ENCODE measurements at places on chromosomes 11 and 22.

- peak; percentile 75 for DNase-seq
These were observed 26.2 kb upstream of the ME3 start for GRCh38 chr11:86698639-86699038.

- DNase-seq: no peak
These were observed 406.5 kb upstream of the CCDC90B start for GRCh38 chr11:83692675-83693074.

GRCh38 chr22:20420157-20420842 is 17.3 kb downstream of the SCARF2 start:
- no peak for DNase-seq

- DNase-seq: no peak
These were observed 50.8 kb upstream of the ELF5 start for GRCh38 chr11:34564406-34564805.

- peak; percentile 71 for DNase-seq
These were observed 53.0 kb downstream of the SIK3 start for GRCh38 chr11:117045196-117045595.

DNA sequence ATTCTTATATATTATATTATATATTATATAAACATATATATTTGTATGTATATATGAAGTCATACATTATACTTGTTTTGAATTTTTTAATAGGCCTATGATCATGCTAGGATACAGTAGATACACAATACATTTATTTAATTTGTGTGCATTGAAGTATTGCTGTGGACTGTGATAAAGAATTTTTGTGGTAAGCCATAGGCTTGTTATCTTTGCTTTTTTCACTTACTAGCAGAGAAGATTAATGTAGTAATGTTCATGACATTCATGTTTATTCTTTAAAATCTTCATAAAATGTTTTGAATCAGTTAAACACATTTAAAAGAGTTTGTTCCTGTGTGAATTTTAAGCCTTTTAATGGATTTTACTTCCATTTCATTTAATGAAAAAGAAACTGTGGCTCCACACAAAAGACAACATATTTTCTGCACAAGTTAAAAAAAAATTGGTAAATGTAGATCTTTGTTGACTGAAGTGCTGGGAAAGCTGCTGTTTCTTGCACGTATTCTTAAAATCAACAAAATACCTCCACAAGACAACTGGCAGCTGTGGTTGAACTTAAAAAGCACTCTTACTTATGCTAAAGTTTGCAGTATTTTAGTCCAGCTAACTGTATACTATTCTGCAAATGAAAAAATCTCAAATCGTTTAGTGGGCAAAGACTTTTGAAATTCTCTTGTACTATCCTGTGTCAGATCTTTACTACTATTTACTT is 156.2 kb downstream of the TMEM135 start:
- no peak for DNase-seq

DNA sequence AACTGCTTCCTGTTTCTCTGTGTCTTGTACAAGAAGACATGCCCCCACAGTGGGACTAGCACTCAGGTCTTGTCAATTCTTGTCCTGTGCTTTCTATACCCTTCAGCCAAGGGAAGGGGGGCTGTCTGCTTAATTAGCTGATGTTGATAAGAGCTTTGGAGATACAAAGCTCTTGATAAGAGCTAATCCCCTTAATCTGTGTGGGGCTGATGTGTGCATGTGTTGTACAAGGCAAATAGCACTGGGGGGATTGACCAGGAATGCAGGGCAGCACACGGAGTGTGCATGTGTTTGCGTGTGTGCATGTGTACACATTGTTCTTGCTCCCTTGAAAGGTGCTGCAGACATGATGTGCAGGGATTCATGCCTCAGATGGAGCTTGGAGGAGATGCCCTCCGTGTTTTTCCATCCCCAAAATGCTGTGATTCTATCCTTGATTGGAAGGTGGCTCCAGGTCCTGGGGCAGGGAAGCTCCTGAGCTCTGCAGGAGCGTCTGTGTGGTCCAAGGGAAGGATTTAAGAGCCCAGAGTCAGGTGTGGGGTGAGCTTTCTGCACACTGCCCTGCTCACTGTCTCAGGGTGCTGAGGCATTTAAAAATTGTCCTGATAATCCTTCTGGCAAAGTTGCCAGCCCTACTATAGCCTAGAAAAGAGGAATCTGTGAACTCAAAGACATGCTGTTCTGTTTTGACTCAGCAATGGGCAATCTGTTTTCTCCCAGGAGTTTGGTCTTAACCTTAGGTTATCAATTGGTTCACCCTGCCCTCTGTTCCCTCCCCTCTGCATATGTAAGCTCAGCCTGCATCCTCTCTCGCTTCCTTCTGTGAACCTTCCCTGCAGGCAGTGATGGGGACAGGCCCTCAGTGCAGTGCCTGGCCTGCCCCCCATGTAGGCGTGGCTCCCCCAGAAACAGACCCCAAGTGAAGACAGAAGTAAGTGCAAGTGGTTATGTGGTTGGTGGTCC is 102.0 kb downstream of the GRIK4 start:
- no peak for DNase-seq

DNA sequence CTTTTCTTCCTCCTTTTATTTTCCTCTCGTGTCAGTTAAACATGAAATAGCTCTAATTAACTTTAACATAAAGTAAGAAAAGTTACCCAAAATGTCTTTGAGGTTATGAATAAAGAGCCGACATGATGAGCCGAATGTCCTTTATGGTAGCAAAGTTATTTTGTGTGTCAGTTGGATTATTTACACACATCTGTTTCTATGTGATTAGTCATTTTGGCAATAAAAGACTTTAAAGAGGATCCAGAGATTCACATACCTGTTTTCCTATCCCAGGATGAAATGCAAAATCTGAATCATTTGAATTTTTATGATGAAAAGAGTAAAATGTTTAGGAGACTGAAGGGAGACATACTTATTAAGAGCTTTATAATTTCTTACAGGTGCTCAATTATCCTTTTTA is 34.0 kb upstream of the TECTA start:
- DNase-seq: no peak

DNA sequence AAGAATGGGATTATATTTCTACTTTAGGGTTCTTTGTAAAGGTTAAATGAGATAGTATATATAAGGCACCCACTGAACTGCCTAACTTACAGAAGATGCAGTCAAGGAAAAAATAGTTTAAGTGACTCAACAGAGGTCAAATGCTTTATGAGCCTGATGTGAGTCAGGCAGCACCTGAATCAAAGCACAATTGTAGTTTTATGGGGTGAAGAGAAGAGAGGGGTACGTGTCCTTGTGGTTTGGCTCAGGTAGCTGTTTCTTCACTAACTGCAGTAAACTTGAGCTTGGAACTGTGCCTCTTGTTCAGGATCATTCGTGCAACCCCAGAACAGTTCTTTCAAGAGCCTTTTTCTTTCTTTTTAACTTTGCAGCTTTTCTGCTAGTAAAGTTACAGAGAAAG is 125.2 kb upstream of the SPON1 start:
- DNase-seq: no peak

- no peak for DNase-seq
These were observed 1.6 kb downstream of the FGF19 start for GRCh38 chr11:69702239-69702691.

GRCh38 chr11:133383201-133383600 is 149.1 kb downstream of the OPCML start:
- no peak for DNase-seq

DNA sequence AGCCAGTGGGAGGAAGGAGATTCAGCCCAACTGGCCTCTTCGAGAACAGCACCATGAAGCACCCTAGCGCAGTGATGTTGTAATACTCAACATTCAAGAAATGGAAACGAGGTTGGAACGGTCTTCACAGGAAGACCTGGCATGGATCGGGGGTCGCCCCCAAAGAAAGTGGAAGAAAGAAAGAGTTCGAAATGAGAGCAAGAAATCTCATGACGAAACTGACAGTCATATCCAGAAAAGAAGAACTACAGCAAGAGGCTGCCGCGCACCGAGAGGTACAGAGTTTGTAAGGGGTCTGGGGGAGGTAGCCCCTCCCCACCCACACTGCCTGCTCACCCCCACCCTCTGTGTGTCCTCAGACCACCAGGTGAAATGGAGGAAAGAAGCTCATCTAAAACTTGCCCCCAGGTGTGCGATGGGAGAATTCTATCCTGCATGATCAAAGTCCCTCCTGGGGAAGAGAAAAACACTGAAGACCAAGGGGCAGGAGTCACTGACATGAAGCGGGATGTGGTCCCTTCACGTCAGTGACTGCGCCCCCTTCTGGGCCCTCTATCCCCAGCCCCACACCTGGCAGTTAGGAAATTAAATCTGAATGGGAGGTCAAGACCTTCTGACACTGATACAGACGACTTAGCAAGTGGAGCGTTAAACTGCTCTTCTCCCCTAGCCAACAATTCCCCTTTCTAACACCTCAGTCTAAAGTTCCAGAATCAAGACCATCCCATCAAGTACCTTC is 52.9 kb upstream of the SPATA19 start:
- no peak for DNase-seq

DNA sequence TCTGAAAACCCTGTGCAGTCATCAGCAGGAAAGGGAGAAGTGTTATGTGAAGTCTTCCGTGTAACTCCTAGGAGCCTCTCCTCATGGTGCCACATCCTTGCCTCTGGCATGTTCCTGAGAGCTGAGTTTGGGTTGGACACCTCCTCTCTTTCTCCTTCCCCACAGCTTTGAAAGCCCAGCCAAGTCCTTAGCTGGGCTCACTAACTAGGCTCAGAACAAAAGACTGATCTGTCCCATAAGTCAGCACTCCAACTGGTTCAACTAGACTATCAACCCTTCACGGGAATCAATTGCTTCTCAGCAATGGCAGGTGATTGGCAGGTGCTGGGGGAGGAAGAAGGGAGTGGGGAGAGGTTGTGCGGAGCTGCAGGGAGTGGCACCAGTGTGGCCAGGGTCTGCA is 509.9 kb upstream of the B3GAT1 start:
- no peak for DNase-seq

DNA sequence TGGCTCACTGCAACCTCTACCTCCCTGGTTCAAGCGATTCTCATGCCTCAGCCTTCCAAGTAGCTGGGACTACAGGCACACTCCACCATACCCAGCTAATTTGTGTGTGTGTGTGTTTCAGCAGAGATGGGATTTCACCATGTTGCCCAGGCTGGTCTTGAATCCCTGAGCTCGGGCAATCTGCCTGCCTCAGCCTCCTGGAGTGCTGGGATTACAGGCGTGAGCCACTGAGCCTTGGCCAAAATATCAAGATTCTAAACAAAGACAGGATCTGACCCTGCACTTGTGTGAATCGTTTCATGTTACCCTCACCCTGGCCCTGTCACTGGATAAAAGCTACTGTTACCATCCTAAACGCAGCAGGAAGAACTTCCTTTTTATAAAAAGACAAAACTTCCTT is 15.6 kb upstream of the THY1 start:
- no peak for DNase-seq

- DNase-seq: no peak
These were observed 10.8 kb downstream of the SRRD start for GRCh38 chr22:26494506-26494905.

DNA sequence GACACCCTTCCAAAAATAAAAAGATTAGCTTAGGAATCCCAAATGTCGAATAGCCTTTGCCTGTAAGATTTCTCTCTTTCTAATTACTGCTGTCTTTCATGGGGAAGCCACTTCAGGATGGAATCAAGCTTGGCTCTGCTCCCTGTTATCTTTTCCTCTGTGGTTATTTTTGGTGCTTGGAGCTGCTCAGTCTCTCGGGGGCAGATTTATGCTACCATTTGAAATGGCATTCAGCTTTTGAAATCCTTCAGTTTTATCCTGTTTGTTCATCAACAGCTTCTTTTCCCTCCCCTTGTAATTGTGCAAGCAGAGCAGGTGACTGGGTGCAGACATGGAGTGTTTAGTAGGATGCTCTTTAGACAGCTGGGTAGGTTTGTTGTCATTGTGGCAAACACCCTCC is 111.0 kb downstream of the DBX1 start:
- DNase-seq: peak; percentile 23

DNA sequence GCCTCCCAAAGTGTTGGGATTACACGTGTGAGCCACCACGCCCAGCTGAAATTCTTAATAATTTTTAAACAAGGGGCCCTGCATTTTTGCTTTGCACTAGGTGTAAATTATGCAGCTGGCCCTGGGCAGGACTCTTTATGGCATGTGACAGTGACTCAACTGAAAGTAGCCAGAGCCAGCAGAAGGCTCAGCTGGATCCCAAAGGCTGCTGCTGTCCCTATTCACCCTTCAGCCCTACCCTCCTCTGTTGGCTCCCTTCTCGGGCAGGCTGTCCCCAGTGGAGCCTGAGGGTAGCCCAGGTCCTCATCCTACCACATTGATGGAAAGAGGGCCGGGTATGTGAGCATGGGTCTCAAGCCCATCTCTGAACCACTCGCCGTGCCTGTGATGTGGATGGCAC is 45.6 kb downstream of the CD82 start:
- no peak for DNase-seq

DNA sequence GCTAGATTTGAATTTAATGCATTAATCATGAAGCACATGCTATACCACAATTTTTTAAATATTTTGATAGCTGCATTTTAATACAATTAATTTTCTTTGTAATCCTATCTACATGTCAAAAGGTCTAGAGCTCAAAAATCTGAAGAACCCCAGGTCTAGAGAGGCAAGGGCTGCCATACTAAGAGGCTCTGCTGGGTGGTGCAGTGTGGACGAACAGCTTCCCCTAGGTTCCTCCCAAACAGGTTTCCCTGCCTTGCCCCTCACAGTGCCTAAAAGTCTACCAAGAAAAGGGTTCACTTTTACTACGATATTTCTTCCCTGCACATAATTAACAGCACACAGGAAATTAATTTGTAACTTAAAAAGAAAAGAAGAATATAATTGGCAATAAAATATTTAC is 681.1 kb downstream of the OPCML start:
- DNase-seq: no peak
